CD4-positive, alpha-beta memory T cell (primary cell): ENCODE measurements at places on chromosomes 12 and 14. TPM values are rescaled to one million over a fixed set of nuclear protein-coding genes. Genes with fewer than 3 reads are reported as not detected.

- H3K4me3 ChIP-seq, result no peak overlapping the region
- H3K36me3 ChIP-seq, result no peaks in the 10 kb centered on the region
These were observed 43.9 kb downstream of the FRS2 start for GRCh38 chr12:69514111-69514510.

DNA sequence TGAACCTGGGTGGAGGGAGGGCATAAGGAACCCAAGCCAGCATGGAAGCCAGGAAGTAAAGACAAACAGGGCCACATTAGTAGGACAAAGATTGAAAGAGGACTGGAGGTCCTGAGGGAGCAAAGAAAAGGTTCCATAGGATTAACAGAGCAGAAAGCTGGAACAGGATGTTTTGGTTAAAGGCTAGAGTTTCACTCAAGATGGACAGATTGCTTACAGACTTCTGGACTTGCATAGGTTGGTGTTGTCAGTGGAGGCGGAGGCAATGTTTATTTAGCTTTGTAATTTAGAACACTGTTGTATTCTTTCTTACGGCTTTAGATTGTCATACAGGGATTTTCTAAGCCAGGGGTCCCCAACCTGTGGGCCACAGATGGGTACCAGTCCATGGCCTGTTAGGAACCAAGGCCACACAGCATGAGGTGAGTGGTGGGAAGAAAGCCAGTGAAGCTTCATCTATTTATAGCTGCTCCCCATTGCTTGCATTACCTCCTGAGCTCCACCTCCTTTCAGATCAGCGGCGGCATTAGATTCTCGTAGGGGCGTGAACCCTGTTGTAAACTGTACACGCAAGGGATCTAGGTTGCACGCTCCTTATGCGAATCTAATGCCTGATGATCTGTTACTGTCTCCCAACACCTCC, 31.3 kb downstream of the ZNF664 start:
- peaks cover 25% of the 10 kb centered on the region for H3K4me1 ChIP-seq
- DNase-seq, result no peak
- peaks cover 3% of the 10 kb centered on the region for H3K36me3 ChIP-seq
- no peaks in the 10 kb centered on the region for H3K27me3 ChIP-seq
- H3K27ac ChIP-seq, result no peak overlapping the region
- H3K4me3 ChIP-seq, result no peak overlapping the region

DNA sequence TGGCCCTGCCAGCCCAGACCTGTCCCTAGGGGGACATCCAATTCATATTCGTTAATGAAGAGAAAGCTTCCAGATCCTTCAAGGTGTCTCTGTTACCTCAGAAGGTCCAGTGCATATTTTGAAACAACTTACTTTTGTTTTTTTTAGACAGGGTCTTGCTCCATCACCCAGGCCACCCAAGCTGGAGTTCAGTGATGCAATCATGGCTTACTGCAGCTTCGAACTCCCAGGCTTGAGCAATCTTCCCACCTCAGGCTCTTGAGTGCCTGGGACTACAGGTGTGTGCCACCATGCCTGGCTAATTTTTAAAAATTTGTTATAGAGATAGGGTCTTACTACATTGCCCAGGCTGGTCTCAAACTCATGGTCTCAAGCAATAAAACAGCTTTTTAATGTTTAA, 48.4 kb downstream of the B4GALNT3 start:
- H3K4me3 ChIP-seq, result no peak overlapping the region
- H3K27ac ChIP-seq, result no peak overlapping the region
- H3K36me3 ChIP-seq, result no peaks in the 10 kb centered on the region

DNA sequence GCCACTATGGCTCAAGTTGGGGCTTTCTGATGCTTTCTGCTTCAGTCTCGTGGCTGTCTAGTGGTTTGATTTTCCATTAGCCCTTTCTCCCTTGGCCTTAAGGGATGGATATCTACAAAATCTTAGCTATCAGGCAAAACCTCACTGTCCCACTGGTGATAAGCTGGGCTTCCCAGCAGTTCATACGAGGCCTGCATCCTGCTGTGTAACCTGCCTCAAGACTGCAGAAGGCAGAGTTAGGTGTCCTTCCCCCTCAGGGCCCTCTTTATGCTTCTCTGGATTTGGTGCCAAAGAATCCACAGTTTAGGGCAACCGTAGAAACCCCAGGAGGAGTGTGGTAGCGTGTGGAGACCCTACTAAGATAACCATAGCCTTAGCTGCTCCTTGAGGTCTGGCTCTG, 38.9 kb downstream of the ETV6 start:
- H3K36me3 ChIP-seq, result no peaks in the 10 kb centered on the region
- no peak overlapping the region for H3K4me3 ChIP-seq
- peaks cover 17% of the 10 kb centered on the region for H3K4me1 ChIP-seq

DNA sequence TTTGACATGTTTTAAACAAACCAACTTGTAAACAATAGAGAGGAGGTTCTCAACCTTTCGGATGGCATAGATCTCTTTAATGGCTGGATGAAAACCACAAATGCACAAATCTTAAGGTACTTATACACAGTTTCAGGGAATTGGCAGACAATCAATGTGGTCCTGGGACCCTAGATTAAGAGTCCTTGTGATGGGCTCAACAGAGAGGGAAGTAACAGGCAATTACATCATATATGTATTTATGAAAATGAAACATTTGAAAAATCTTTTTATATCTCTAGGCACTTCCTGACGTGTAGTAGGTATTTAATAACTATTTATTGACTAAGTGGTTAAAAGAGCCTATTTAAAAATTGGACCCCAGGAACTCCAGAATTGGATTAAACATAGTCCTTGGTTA, 897 bp downstream of the ACTR10 start:
- DNase-seq, result peak; percentile 7
- H3K4me1 ChIP-seq, result peaks cover 33% of the 10 kb centered on the region
- H3K4me3 ChIP-seq, result peak overlapping the region; percentile 62
- H3K27me3 ChIP-seq, result no peaks in the 10 kb centered on the region

DNA sequence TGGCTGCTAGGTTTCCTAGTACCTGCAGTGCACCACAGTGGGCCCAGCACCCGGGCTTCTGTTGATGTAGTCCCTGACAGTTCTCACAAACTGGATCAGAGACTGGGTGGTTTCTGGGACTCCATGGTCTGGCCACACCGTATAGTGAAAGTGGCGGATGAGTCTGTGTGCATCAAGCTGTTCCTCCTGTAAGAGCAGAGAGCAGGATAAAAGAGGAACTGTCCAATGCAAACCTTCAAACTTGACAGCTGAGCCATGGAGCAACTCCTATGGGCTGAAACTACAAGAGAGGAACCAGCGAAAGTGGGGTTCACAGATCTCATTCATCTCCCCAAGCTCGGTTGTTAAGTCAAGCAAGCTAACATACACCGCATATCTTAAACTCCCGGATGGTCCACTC, 102.8 kb downstream of the PTPRB start:
- H3K27ac ChIP-seq, result no peak overlapping the region
- H3K4me3 ChIP-seq, result no peak overlapping the region
- H3K4me1 ChIP-seq, result no peaks in the 10 kb centered on the region
- no peaks in the 10 kb centered on the region for H3K27me3 ChIP-seq
- no peaks in the 10 kb centered on the region for H3K36me3 ChIP-seq

- no peaks in the 10 kb centered on the region for H3K36me3 ChIP-seq
- H3K27me3 ChIP-seq, result no peaks in the 10 kb centered on the region
- DNase-seq, result no peak
- H3K27ac ChIP-seq, result no peak overlapping the region
- H3K4me1 ChIP-seq, result peaks cover 24% of the 10 kb centered on the region
- no peak overlapping the region for H3K4me3 ChIP-seq
These were observed 222.5 kb upstream of the GRIP1 start for GRCh38 chr12:66901138-66901932.

DNA sequence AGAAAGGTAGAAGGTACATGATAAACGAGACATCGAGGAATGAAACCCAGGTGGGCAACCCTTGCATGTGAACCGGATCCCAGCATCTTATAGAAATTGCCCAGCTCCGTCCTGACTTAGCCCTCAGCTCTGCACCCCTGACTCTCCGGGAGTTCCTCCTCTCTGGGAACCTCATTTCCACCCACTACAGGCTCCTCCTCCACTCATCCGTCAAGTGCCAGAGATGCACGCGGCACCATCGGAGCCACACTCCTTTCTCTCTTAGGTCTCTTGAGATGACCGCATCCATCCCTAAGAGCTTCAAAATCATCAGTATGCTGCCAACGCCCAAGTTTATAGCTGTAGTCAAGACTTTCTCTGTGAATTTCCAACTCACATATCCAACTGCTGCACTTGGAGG, 84.7 kb downstream of the TTC7B start:
- H3K4me1 ChIP-seq, result no peaks in the 10 kb centered on the region
- DNase-seq, result no peak
- H3K4me3 ChIP-seq, result no peak overlapping the region
- H3K27me3 ChIP-seq, result no peaks in the 10 kb centered on the region

The CTSG gene
- not detected for total RNA-seq

- no peaks in the 10 kb centered on the region for H3K36me3 ChIP-seq
- no peak overlapping the region for H3K4me3 ChIP-seq
- DNase-seq, result no peak
- no peaks in the 10 kb centered on the region for H3K27me3 ChIP-seq
These were observed 57.3 kb downstream of the PLEKHG3 start for GRCh38 chr14:64761441-64762043.

DNA sequence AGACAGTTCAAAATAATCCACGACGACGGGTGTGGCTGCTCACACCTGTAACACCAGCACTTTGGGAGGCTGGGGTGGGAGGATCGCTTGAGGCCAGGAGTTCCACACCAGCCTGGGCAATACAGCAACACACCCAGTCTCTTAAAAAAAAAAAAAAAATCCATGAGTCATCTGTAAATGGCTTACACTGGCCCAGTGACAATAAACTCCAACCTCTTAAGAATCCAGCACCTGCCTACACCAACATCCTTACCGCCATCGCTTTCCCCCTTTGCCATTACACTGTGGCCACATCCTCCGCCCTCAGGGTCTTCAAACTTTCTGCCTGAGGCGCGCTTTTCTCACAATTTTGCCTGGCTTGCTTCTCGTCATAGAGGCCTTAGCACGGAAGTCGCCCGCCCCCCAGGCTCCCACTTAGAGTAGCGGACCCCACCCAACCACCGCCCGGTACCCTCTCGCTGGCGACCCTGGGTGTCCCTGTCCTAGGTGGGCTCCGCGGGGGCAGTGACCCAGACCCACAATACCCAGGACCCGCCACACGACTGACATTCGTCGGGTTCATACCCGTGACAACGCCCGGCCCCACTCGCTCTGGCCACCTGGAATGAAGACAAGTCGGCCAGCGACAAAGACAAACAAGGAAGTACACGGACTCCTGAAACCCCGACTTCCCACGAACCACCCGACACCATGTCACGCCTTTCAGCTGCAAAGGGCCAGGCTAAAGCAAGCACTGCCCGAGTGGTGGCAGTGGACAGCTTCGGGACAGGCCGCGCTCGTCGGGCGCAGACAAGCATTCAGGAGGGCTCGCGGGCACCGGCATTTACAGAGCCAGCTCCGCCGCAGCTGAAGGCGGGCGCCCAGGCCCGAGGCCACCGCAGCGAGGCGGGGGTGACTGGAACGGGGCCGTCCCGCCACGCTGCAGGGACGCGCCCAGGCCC, 636 bp downstream of the GOLGA3 start:
- peaks cover 25% of the 10 kb centered on the region for H3K4me1 ChIP-seq
- DNase-seq, result no peak
- peaks cover 24% of the 10 kb centered on the region for H3K36me3 ChIP-seq
- H3K27me3 ChIP-seq, result no peaks in the 10 kb centered on the region
- H3K27ac ChIP-seq, result peak overlapping the region; percentile 98
- H3K4me3 ChIP-seq, result peak overlapping the region; percentile 58

The ZBTB42 gene
- total RNA-seq, result 11.6 TPM

The SPIC gene
- not detected for total RNA-seq

The SYCP3 gene
- 0.23 TPM for total RNA-seq

The NFATC4 gene
- not detected for total RNA-seq

The ZDHHC22 gene
- total RNA-seq, result not detected

DNA sequence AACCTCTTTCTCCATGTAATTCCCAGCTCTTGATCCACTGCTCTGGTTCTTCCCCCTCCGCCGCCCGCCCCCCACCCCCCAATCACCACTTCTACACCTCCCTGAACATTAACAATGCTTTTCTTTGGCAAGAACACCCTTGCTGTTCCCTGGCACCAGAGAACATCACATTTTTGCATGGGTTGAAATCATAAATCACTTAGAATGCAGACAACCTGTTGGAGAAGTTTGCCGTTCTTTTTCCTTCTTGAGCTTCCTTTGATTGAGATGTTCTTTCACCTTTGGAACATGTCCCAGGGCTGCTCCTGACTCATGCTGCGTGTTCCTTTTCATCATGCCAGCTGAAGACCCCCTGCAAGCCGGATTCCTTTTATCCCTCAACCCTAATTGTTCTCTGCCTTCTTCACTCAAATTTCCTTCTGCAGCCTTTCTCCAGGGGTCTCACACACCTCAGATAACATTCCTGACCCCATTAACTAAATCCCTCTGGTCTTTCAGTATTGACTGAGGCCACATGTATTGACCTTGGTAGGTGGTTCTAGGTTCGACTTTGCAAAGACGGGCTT, 294.1 kb upstream of the TMPO start:
- no peaks in the 10 kb centered on the region for H3K36me3 ChIP-seq
- no peaks in the 10 kb centered on the region for H3K27me3 ChIP-seq
- no peak overlapping the region for H3K4me3 ChIP-seq
- no peak for DNase-seq
- H3K27ac ChIP-seq, result no peak overlapping the region

The FRMD6 gene
- total RNA-seq, result 0.81 TPM

DNA sequence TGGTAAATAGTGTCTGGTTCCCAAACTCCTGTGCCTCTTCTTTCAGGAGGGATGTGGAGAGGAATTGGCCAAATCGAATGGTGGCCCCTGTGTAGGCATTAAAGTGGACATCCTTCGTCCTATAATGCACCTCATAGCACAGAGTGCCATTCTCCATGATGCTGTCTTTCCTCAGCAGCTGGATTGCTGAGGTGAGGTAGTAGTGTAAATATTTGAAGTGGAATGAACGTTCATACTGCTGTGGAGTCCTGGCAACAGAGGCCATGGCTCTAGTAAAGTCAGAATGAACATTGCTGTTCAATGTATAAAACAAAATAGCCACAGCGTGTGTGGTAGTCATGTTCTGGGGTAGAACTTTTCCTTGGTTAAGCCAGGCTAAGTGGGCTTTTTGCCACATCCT, 2.7 kb downstream of the ART4 start:
- peaks cover 3% of the 10 kb centered on the region for H3K4me1 ChIP-seq
- peaks cover 5% of the 10 kb centered on the region for H3K27me3 ChIP-seq
- no peak overlapping the region for H3K4me3 ChIP-seq
- H3K36me3 ChIP-seq, result no peaks in the 10 kb centered on the region
- no peak overlapping the region for H3K27ac ChIP-seq

The GARIN6 gene
- not detected for total RNA-seq
